EH (cell line): ENCODE measurements at places on chromosomes 4 and X.

- DNase-seq, result no peak
Measured at GRCh38 chr4:98963538-98964433, 31.7 kb upstream of the METAP1 start.

DNA sequence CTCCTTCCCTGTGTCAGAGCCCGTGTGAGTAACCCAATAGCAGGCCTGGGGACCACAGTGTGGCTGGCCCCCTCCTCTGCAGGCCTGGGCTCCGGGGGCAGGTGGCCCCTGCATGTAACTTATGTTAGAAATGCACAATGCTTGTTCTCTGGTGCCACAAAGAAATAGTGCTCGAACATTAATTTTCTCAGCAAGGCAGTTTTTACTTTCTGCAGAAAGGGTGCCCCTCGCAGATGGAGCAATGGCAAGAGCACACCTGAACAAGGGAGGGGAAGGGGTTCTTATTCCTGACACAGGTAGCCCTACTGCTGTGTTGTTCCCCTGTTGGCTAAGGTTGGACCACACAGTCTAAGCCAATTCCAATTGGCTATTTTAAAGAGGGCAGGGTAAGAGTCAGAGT, 17.1 kb downstream of the TACC3 start:
- DNase-seq, result no peak

- DNase-seq, result peak; percentile 21
Measured at GRCh38 chrX:100647739-100648138, 3.7 kb downstream of the SRPX2 start.

GRCh38 chrX:8647176-8647575, 84.8 kb downstream of the ANOS1 start:
- no peak for DNase-seq

GRCh38 chr4:911221-911751, 20.8 kb downstream of the GAK start:
- no peak for DNase-seq

DNA sequence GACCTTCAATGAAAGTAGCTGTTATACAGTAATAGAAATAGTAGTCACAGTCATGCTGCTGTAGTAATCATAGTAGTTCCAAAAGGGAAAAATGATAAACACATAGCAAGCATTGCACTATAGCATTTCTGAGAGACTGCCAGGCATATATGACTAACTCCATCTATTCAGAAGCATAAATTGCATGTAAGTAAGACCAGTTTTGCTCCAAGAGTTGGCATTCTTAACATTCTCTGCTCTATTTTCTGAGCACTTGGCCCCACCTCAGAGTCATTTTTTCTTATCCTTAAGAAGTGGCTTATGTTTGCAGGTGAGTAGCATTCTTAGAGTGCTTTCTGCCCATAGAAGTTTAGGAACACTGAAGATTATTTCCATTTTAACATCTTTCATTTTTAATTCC, 490.3 kb upstream of the TECRL start:
- no peak for DNase-seq

DNA sequence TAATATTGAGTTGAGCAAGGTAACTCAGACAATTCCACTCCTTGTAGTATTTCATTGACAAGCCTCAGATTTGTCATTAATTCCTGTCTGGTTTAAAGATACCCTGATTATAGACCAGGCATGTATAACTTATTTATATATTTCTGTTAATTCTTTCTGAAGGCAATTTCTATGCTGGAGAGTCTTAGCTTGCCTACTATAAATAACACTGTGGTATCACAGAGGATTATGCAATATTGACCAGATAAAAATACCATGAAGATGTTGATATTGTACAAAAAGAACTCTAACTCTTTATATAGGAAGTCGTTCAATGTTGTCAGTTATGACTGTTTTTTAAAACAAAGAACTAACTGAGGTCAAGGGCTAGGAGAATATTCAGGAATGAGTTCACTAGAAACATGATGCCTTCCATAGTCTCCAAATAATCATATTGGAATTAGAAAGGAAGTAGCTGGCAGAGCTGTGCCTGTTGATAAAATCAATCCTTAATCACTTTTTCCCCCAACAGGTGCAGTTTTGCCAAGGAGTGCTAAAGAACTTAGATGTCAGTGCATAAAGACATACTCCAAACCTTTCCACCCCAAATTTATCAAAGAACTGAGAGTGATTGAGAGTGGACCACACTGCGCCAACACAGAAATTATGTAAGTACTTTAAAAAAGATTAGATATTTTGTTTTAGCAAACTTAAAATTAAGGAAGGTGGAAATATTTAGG, 821 bp downstream of the CXCL8 start:
- peak; percentile 20 for DNase-seq

DNA sequence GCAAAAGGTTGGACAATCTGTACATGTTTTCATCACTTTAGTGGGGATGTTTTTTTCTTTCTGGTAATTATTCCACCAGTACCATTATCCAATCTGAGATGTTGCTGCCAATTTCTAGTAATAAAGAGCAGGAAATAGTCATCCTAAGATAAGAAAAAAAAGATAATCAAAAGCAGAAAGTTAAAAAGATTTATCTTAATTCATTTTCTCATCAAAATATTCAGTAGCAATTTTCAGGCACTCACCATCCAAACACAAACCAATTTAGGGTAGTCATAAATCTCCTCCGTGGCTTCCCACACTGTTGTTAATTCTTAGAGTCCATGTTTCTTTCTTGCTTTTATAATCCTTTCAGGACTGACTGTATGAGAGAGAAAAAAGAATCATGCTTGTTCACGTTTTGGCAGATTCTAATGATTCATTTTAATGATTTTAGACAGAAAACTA, 263.7 kb upstream of the UGT8 start:
- peak; percentile 56 for DNase-seq

DNA sequence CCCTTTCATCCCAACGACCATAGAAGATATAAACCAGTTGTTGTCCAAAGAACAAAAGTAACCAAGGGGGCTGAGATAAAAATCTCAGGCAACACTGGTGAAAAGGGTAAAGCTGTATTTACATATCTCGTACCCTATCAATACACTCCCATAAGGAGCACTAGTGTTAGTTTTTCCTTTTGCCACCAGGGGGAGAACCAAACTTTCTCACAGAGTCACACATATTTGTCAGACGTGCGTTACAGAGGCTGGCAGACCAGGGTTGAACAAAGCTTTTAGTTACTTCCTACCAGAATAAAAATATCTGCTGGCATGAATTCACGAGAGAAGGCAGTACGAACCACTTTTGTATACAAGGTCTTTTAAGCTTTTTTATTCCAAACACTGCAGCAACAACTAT, 88.3 kb downstream of the AMELX start:
- DNase-seq, result peak; percentile 65

DNA sequence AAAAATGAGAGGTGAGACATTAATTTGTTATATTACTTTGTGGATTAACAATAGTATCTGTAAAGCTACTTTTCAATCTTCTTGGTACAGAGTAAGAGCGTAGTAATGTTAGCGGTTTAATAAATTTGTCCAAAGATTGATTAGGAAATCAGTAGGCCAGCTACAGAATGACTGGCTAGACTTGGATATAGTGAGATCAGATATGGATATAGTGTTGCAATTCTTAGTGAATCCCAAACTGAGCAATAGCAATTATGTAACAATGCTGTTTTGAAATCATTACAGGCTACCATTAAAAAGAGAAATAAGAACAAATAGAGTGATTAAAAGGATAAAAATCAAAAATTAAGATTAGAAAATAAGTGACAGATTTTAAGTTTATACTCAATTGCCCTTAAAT, 847 bp upstream of the UGT2A2 start:
- no peak for DNase-seq
